Osteoblast (primary cell): ENCODE measurements at places on chromosomes 2 and 18.

DNA sequence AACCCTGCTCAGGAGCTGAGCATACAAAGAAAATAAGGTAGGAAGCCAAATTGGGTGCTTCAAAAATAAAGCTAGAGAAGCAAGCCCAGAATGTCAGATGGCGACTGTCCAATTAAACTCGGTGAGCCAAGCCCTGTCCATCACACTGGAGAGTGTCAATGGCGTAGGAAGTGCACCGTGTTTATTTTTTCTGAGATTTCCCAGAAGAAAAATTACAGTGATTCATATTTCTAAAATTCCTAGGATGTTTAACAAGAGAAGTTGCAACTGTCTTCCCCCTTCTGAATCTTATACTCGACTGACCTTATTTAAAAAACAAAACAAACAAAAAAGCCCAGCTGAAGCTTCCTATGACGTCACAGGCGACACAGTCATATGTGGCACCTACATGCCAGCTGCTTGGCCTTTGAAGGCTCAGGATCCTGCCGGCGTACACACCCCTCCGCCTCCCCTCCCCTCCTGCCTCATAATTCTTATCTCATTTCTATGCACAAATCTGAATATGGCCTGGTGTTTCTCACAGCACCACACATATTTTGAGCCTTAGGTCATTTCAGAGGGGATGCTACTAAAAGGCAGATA lies 60.8 kb downstream of the MBP start:
- no peak for DNase-seq

GRCh38 chr2:191703079-191703725 lies 25.3 kb downstream of the NABP1 start:
- DNase-seq, result peak; percentile 22

GRCh38 chr2:118168615-118169014 lies 80.3 kb downstream of the INSIG2 start:
- DNase-seq, result no peak

DNA sequence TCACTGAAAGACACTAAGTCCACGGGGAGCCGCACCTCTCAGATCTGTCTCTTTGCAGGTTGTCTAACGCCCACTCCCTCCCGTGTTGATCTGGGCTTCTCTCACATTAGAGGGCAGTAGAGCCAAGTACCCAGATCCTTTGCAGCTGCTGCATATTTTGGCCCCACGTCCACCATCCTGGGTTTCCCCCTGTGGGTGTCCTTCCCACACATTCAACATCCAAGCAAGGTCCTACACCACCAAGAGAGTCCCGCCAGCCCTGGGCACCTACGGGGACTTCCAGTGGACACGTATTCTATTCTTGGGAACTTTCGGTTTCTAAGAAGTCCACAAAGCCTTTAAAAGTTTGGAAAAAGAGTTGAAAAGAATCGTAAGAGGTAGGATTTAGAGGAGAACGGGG lies 116.6 kb downstream of the ATL2 start:
- no peak for DNase-seq

GRCh38 chr2:216215658-216216390 lies 106.7 kb downstream of the XRCC5 start:
- DNase-seq, result no peak

DNA sequence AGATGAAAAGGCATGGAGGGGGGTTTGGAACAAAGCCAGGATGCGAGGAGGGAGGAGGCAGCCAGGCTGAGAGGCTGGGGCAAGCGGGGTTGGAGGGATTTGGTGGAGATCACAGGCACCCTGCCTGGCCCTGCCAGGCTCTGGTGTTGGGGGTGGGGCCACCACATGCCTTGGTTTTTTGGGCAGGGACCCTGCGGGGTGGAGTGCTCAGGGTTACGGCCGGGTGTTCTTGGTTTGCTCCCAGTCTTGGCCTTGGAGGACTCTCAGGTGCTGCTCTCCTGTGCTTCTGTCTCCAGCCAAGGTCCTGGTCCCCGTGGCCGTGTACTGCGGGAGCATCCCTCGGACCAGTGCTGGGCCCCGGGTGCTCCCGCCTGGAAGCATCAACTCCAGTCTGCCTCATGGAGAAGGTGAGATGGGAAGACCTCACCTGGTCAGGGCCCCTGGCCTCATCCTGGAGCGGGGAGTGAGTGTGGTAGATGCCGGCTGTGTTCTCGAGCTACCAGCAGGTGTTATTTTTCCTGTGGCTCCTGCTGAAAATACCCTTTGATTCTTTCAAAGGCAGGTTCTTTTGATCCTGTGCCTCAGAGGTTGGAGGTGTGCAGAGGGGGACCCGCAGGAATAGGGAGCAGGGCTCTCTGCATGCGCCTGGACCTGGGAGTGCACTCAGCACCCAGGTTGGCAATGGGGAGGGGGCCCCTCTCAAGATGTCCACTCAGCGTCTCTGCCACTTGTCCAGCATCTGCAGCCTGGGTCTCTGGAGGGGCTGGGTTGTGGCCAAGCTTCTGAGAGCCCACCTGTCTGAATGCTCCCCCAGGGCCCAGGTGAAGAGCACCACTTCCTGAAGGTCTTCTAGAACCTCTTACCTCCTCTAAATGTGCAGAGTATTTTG lies 17.0 kb downstream of the TOGARAM2 start:
- DNase-seq, result peak; percentile 56

DNA sequence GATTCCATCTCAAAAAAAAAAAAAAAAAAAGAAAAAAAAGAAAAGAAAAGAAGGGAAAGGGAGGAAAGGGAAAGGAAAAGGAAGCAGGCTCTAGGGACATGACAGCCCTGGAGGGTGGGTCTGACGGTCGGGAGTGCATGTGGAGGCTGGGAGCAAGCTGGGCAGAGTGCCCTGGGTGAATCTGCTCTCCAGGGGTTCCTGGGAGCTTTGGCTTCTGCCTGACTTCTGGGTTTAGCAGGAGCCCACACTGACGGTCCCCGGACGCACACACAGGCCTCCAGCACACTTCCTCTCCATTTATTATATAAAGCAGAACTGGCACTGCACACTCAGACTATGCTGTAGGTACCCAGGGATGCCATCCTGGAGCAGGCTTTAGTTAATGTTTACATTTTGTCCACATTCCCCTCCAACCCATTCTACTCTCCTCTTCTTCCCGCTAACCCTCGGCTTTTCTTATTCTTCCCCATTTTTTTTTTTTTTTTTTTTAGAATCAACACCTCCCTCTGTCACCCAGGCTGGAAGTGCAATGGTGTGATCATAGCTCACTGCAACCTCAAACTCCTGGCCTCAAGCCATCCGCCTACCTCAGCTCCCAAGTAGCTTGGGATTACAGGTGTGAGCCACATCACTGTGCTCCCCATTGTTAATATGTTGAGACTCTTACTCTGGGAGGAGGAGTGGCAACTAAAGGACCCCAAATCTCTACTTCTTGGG lies 151.1 kb upstream of the SLC1A4 start:
- DNase-seq, result peak; percentile 38

DNA sequence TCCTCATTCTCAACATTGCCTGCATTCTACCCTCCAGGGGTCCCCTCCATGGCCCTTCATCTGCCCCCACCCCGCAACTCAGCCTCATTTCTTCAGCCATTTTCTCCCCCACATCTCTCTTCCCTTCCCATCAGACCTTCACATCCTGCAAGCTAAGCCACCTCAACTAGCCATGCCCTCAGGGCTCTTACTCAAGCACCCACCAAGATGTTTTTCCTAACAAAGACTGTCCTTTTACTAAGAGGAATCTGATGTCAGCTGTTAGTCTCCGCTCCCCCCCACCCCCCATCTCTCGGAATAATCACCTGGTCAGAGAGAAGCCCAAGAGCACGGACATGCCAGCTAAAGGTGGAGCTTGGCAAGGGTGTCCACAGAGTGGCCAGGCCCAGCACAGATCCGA lies 4.7 kb upstream of the CAPN10 start:
- DNase-seq, result no peak
